ENCODE measurements at places on chromosomes 2 and 18.

DNA sequence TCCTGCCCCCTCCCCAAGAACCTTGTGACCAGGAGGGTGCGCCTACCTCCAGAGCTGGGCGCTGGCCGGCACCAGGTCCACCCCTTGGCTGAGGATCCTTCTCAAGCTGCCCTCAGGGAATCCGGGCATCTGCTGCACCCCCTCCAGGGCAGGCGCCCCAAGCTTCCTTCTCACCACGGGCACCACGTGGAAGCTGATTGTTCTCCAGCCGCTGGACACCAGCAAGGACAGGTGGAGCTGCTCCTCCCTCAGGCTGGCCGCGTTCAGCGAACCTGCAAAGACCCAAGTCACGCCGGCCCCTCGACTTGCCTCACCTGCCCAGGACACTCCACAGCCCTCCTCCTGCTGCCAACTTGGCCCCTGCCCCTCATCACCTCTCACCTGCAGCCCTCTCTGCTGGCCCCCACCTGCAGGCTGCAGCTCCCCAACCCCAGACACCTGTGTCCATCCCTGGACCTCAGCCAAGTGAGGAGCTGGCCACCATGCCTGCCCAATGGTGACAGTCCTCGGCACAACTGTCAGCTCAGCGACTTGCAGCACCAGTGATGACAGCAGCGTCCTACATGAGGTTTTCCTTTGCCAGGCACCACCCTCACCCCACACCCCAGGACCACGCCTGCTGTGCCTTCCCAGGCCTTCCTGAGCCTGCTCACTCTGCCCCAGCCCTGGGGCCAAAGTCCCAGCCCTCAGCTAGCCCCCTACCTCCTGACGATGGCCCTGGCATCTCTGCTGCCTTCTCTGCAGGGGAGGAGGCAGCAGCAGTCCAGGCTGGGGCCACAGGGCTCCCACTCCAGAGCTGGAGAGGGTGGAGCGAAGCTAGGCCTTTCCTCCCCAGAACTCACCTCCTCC is 4.2 kb downstream of the MAB21L4 start:
- DNase-seq: no peak

DNA sequence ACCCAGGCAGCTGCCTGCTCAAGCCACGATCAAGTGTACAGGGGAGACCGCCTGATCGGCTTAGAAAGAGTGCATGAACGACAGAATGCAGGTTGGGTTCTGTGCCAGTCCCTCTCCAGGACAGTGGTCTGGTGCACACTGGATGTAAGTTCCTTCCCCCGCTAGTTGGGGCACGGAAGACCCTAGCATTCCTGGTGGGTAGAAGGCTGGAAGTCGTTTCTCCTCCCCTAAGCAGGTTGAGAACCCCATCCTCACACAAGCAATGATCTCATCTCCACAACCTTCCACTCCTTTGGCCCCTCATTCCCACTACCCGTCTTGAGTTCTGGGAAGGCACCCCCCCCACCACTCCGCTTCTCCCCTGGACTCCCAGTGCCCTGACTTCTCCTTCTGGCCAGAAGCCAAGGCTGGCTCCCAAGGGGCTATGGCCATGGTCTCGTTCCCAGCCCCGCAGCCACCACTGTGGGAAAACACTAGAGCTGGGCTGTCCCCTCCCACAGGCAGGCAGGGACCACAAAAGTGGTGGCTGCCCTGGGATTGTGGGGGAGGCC is 1.4 kb upstream of the ANKRD39 start:
- DNase-seq: no peak

GRCh38 chr2:186575856-186576255 is 14.0 kb upstream of the ITGAV start:
- DNase-seq: no peak

- DNase-seq: no peak
Measured at GRCh38 chr18:11114653-11115052, 34.7 kb downstream of the PIEZO2 start.

- DNase-seq: peak; percentile 78
Measured at GRCh38 chr2:197011801-197012641, 85.5 kb upstream of the PGAP1 start.

DNA sequence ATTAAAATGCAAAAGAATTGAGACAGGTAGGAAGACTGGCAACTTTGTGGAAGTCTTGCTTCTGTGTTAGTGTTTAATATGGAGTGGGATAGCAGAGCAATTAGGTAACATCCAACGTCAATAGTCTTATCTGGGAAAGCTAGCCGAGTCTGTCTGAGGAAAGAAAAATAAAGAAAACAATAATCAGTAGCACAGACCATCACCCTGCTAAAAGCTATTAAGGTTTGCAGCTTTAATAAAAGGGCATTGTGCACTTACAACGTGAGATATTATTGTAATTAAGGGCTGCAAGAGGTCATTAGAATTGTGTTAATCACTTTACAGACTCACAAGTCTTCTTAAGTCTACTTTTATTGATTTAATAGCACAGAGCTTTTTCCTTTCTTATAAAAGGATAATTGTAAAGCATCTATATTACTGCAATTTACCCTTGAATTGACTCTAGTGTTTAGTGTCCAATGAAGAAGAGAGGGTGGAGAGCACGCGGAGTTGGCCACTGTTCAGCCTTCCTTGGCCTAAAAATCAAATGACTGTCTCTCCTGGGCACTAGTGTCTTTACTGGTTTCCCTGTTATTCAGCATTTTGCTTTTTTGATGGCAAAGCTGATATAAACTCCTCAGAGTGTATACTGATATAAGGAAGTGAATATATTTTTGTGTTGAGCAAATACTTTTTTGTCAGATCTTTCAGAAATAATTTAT is 2.0 kb downstream of the CDH7 start:
- DNase-seq: peak; percentile 54

- DNase-seq: no peak
Measured at GRCh38 chr2:52115750-52116149, 1083.8 kb upstream of the NRXN1 start.

GRCh38 chr18:45637546-45638327 is 22.5 kb downstream of the SLC14A2 start:
- DNase-seq: no peak

- DNase-seq: no peak
Measured at GRCh38 chr2:51256736-51257135, 224.8 kb upstream of the NRXN1 start.

GRCh38 chr18:13376298-13376840 is 157.8 kb downstream of the LDLRAD4 start:
- no peak for DNase-seq

DNA sequence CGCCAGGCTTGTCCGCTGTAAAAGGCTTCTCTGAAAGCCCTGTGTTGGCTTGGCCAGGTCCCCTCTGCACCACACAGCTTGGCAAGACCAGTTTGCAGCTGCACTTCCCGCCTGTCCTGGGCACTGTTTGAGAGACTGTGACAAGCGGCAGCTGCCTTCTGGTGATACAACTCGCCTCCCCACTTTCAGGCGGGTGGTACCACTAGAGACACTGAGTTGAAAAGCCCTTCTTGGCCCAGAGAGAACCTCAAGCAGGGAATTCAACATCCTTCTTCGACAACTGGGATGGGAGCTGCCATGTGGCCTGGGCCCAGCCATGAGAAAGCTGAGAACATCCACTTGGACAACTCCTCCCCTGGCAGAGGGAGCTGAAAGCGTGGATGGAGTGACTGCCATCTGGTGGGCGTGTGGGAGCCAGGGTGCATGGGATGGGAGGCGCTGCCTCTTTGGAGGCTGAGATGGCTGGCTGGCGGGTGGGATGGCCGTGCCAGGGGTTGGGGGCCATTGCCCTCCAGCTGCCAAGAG is 125.5 kb upstream of the REV1 start:
- no peak for DNase-seq

DNA sequence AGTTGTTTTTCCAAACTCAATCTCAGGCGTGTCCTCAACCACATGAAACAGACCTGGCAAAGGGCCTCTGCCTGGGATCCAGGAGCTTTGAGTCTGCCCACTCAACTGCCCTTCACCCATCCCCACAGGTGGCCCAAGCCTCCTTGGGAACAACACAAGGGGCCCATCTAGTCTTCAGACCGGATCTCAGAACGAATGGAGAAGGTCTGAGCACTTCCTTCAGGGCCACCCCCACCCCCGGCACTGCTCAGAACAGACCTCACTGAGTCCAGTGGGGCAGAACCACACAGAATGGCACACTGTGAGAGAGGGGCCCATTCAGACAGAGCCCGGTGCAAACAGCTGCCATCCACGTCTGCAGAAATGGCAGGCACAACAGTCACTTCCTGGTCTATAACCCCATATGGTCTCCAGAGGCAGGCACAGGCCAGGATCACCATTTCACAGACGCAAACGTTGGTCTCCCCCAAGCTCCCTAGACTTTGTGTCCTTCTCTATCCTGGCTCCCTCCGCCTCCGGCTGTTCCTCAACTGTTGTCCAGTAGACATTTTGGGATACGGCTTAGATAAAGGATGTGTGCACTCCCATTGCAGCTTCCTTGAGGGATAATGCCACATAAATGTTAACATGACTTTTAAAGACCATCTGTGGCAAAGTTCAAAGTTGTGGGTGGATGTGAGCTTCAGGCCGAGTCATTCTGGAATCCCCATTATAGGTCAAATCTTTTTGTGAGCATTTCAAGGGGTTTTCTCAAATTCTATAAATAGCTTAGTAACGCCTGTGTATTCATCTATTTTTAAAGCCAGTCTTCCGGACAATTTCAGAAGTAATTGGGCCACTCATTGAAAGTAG is 149.7 kb downstream of the SMAD7 start:
- DNase-seq: no peak

GRCh38 chr18:48153613-48154481 is 223.4 kb upstream of the SMAD2 start:
- DNase-seq: no peak

GRCh38 chr18:35512761-35513160 is 15.0 kb upstream of the INO80C start:
- no peak for DNase-seq

DNA sequence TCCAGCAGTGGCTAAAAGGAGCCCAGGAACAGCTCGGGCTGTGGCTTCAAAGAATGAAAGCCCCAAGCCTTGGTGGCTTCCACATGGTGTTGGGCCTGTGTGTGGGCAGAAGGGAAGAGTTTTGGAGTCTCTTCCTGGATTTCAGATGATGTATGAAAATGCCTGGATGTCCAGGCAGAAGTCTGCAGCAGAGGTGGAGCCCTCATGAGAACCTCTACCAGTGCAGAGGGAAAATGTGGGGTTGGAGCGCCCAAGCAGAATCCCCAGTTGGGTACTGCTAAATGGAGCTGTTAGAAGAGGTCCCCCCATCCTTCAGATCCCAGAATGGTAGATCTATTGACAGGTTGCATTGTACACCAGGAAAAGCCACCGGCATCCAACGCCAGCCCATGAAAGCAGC is 412.1 kb downstream of the TDRD15 start:
- DNase-seq: no peak

DNA sequence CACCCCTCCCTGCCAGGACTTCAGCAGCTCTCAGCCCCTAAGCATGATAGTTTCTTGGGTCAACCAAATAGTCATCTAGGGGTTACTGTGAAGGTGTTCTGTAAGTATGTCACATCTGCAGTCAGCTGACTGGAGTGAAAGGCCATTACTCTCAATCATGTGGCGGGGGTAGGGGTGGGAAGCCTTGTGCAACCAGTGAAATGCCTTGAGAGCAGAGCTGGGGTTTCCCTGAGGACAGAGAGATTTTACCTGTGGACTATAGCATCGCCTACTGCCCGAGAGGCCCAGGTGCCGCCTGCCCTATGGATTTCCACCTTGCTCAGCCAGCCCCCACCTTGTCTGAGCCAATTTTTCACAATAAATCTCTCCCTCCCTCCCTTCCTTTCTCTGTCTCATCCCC is 20.9 kb upstream of the KLF11 start:
- DNase-seq: no peak

DNA sequence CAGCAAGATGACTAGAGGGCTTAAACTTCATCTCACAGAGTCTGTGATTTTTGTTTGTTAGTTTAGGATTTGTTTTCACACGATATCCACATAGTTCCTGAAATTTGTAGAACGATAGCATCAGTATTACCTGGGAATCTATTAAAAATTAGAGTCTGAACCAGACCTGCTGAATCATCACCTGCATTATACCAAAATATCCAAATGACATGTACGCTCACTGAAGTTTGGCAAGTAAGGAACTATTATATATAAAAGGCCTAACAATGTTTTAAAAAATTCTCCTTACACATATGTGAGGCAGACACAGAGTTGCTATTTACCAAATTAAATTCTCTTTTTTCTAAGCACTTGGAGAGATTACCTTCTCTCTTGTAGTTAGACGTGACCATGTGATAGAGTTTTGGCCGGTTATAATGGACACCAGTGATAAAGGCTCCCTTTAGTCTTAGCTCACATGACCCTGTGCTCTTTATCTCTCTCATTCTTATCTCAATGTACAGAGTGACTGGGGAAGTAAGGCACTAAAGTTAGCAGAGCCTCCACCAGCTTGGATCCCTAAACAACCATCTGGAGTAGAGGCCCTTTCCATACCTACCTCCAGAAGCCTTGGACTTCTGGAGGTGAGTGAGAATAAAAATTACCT is 363.1 kb downstream of the DSC3 start:
- no peak for DNase-seq

- no peak for DNase-seq
Measured at GRCh38 chr2:46706264-46706983, 209.2 kb downstream of the MCFD2 start.

DNA sequence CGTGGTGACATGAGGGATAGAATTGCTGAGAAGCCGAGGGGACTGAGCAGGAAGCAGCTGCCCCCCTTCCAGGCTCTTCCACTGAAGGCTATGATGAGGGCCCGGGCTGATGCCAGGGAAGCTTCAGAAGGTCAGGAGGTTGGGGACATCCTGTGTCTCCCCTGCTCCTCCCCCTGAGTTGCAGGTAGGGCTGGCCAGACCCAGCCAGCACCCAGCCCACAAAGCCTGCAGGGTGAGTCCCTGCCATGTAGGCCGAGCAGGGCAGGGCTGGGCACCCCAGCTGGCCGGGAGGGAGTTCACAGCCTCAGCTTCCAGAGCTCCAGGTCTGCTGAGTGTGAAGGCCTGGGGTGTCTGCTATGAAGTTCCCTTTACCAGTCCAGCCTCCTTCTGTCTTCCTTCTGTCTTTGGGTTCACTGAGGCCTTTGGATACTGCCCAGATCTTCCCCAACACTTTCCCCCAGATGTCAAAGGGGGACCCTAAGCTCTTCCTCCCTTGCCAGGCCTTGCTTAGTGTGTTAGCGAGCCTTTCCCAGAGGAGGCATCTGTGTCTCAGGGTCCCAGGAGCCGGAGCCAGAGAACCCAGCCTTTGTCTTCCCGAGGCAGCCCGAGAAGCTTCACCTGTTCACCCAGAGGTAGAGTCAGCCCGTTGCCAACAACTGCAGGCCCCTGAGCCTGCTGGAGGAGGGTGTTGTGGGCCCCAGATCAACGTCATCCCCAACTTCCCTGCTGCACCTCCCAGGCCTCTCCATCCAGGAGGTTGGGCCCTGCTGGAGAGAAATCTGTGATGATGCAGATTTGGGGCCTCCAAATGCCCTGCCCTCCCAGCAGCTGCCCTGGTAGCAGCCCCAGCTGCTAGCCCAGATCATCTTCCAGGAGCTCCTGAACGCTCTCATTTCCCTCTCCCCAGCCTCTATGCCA is 3.6 kb upstream of the NCL start:
- DNase-seq: no peak

GRCh38 chr2:51844596-51844995 is 812.7 kb upstream of the NRXN1 start:
- no peak for DNase-seq

- DNase-seq: no peak
Measured at GRCh38 chr2:216677439-216678097, 17.8 kb downstream of the IGFBP5 start.

- DNase-seq: no peak
Measured at GRCh38 chr2:168462543-168463045, 6.5 kb downstream of the CERS6 start.

- DNase-seq: no peak
Measured at GRCh38 chr2:70688427-70688826, 79.6 kb downstream of the ADD2 start.

- DNase-seq: no peak
Measured at GRCh38 chr2:88564402-88564801, 62.9 kb downstream of the EIF2AK3 start.
